ENCODE measurements at places on chromosomes 1 and 21.

GRCh38 chr1:99740141-99740540 is 26.3 kb downstream of the FRRS1 start:
- DNase-seq = no peak

- DNase-seq = no peak
Observed at GRCh38 chr1:75579046-75579445, 31.9 kb downstream of the SLC44A5 start.

DNA sequence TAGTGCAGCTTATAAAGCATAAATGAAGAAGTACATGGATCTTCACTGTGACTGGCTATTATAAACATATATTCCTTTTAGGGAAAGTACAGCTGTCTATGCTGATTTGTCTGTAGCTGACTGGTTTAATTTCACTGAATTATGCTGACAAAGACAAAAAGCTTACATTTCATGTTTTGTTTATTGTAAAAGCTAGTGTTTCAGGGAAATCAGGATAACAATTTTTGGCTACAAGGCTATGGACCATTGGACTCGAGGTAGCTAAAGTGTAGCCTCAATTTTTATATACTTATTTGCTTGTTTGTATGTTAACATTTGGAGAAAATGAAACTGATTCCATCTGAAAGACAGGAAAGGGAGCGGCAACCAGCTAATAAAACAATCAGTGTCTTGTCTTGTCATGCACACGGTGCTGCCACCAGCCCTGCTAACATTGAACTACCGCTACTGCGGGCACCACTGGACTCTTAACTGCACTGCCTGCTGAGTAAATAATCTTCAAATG is 480.2 kb downstream of the COL11A1 start:
- DNase-seq = no peak

GRCh38 chr1:95229037-95229436 is 5.0 kb upstream of the RWDD3 start:
- no peak for DNase-seq

GRCh38 chr1:234111458-234112142 is 207.1 kb downstream of the SLC35F3 start:
- no peak for DNase-seq

DNA sequence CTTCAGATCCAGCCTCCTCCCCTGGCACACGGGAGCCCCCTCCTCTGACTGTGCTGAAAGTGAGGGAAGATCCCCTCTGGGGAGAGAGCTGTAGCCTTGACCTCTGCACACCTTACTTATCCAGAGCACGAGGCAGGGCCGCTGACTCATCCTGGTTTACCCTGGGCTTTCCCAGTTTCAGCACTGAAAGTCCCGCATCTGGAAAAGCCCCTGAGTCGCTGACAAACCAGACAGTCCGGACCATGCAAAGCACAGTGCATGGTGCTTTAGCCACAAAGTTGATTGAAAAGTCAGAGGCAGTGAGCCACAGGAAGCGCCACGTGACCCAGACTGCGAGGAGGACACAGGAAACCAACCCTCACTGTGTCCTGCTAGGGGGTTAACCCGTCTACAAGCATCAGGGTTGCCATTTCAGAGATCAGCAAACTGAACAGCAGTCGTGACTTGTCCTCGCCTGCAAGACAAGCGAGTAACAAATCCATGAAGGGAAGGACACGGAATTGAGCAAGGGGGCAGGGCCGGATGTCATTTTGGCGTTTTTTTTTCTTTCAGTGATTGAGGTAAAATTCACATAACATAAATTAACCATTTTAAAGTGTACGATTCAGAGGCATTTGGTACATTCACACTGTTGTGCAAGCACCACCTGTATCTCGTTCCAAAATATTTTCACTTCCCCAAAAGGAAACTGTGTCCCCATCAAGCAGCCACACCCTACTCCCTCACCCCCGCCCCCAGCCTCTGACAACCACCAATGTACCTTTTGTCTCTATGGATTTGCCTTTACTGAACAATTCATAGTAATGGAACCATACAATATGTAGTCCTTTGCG is 19.9 kb upstream of the IFNGR2 start:
- DNase-seq = peak; percentile 57

DNA sequence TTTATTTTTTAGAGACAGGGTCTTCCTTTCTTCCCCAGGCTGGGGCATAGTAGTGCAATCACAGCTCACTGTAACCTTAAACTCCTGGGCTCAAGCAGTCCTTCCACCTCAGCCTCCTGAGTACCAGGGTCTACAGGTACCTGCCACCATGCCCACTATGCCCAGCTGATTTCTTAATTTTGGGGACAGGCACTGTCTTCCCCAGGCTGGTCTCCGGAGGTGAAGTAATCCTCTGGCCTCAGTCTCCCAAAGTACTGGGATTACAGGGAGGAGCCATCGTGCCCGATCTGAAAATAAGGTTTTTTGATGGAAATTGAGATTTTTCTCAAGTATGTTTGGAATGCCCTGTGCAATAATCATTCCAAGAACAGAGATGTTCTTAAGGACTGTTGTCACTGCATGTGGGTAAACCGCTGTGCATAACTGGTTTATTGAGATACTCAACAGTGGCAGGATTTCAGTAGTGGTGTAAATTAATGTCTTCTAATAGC is 934 bp upstream of the MSH4 start:
- no peak for DNase-seq

DNA sequence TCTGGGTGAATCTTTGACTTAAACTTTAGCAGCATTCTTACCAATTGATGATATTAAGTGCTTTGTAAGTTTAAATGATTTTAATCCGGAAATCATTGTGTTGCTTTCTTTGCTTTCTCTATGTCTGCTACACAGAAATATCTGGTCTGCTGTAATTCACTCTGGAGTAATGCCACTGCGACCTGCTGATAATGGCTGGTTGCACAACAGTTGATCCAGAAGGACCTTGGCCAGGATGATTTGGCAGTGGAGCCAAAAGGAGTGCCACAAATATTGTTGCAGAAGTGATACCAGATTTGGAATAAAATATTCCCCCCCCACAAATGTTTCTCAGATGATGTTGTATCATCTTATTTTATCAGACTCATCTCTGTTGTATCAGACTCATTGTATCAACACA is 2063.9 kb downstream of the MRPL39 start:
- no peak for DNase-seq

- no peak for DNase-seq
Observed at GRCh38 chr1:179142889-179143299, 61.0 kb downstream of the TOR3A start.

DNA sequence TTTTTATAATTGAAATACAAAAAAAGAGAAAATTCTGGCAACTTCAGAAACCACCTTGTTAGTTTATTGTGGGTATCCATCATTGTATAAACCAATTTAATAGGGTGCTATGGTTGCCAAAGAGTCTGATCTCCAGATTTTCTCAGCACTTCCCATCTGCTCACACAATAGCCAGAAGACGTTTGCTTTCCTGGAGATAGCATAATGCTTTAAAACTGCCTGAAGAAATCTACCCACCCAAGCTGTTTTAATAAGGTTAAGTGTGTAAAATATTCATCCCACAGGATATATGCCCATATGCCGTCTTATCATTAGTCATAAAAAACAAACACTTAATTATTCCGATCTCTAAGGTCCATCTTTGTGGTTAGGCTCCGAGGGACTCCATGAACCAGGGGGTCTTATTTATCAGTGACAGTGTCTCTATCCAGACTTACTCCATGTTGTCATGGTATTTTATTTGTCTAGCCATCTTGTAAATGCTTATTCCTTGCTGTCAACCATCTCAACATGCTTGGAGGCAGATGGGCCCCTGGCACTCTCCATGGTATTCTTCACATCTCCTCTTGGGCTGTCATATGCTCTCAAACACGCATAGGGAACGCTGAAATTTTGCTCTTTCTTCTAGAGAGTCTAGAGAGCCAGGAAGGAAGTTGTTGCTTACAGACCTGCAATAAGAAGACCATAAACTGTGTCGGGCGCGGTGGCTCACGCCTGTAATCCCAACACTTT is 58.5 kb downstream of the MAP10 start:
- DNase-seq = no peak
